GOT3 (cell line): ENCODE measurements at places on chromosomes 7 and 10.

- no peak for DNase-seq
These were observed 131.4 kb downstream of the GPAM start for GRCh38 chr10:112052166-112052565.

DNA sequence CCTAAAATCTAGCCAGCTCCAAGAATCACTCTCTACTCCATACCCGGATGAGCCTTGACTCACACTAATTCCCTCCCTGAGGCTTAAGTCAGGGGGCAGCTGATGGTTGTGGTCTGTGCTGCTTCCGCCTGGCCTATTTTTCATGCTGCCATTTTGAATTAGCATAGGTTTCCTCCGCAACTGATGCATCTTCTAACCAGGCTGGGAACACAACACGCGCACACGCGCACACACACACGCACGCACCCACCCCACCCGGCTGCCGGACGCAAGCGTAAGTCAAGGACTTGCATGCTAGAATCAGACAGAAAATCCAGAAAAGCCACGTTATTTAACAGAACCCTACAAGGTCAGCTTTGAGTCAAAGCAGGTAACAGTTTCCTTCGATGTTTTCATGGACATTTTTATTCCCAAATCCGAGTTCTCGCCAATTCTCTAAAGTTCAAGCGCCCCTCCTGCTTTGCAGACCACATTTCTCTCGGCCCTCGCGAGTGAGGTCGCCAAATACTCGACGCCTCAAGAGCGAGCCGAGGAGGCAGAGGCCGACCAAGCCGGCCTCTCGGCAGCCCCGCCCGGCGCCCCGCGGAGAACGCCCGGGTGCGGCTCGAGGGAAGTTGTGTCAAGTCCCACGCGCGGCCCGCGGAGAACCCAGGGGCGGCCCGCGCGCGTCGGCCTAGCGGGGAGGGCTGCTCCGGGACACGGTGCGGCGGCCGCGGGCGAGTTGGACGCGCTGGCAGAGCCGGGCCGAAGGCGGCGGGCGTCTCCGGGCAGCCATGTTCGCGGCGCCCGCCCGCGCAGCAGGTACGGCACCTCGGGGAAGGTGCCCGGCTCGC lies 961 bp downstream of the SCRN1 start:
- no peak for DNase-seq

GRCh38 chr10:27628621-27629020 lies 117.0 kb downstream of the MKX start:
- DNase-seq = no peak

DNA sequence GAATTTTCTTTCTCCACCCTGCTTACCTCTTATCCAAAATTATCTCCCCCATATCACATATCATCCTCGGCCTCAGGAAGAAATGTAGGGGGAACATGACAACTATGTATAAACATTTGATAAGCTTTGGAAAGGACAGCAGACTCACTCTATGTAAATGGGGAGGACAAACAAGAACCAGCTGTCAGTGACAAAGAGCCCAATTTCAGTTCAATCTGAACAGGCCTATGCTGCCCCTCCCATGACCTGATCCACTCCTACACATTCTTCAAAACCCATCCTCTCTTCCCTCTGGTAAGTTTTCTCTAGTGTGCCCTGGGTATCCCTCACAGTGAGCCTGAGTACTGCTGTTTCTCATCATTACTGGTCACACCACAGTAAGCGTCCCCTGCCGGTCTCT lies 20.8 kb downstream of the FZD9 start:
- no peak for DNase-seq

GRCh38 chr10:28396331-28396730 lies 93.5 kb upstream of the MPP7 start:
- DNase-seq = no peak
